ENCODE measurements at places on chromosomes 16 and 17. TPM values are rescaled to one million over a fixed set of nuclear protein-coding genes. Genes with fewer than 3 reads are reported as not detected.

- DNase-seq, result no peak
Observed at GRCh38 chr16:3120435-3120834, 8.0 kb downstream of the ZNF205 start.

The PPP1R27 gene
- total RNA-seq, result not detected

The OR2C1 gene
- 0.80 TPM for total RNA-seq

GRCh38 chr16:53061701-53062159 lies 6.9 kb downstream of the CHD9 start:
- DNase-seq, result peak; percentile 65

The KRT24 gene
- total RNA-seq, result not detected

All from activated B cell treated with CpG ODN at 0.5 μM for 24 hours (primary cell).